ENCODE measurements at places on chromosomes 2 and 18. TPM values are rescaled to one million over a fixed set of nuclear protein-coding genes. Genes with fewer than 3 reads are reported as not detected.

Gene TANK
- 127 TPM for total RNA-seq

Gene FOXD4L1
- total RNA-seq = under 0.01 TPM

Gene IL18RAP
- total RNA-seq = not detected

Gene CCDC141
- total RNA-seq = not detected

Gene CENPO
- 8.0 TPM for total RNA-seq

Gene C2orf72
- total RNA-seq = not detected

Gene CHCHD5
- total RNA-seq = 7.7 TPM

Gene GNAL
- total RNA-seq = 0.59 TPM

Gene SCYGR8
- total RNA-seq = not detected

Gene ARMC9
- total RNA-seq = 221 TPM

GRCh38 chr2:200455958-200456421, 53.9 kb downstream of the KCTD18 start:
- no peak for DNase-seq

GRCh38 chr2:167697194-167697593, 550.2 kb downstream of the STK39 start:
- DNase-seq = no peak

- DNase-seq = no peak
These were observed 93.8 kb downstream of the CMPK2 start for GRCh38 chr2:6771634-6772611.

DNA sequence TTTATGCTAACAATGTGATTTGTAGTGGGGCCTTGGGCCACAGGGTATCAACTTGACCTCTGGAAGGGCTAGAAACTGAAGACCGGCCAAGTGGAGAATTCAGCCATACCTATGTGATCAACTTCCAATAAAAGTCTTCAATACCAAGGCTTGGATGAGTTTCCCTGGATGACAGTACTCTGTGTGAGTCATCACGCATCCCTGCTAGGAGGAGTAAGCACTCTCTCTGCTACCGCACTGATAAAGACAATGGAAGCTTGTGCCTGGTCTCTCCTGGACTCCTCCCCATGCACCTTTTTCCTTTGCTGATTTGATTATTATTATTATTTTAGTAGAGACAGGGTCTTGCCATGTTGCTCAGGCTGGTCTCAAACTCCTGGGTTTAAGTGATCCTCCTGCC, 58.1 kb downstream of the SKA1 start:
- DNase-seq = no peak

DNA sequence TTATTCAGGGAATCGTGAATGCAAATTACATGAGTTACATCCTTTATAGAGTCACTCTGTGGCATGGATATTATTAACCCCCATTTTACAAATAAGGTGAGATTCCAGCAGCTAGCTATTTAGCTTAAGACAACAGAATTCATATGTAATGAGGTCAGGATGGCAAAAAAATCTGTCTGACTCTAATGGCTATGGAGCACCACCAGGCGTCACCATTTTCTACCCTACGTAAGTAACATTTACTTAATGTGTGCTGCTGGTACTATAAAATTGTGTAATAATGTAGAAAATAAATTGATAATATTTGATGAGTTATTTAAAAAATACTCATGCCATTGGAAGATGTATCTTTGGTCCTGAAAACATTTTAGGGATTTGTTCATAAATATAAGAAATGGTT, 2040.1 kb upstream of the LRRTM1 start:
- DNase-seq = no peak

GRCh38 chr2:24824071-24824588, 30.9 kb downstream of the CENPO start:
- DNase-seq = peak; percentile 25

- no peak for DNase-seq
These were observed 632.5 kb downstream of the BCL11A start for GRCh38 chr2:59920961-59921360.

DNA sequence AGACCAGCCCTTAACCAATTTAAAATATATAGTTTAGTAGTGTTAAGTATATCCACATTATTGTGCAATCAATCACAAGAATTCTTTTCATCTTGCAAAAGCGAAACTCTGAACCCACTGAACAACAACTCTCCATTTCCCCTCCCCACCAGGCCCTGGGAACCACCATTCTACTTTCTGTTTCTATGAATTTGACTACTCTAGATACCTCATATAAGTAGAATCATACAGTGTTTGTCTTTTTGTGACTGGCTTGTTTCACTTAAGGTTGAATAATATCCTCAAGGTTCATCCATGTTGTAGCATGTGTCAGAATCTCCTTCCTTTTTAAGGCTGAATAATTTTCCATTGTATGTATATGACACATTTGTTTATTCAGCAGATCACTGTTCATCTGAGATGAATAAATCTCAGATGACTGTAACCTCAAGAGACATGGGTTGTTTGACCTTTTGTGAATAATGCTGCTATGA, 8.1 kb upstream of the SOS1 start:
- DNase-seq = peak; percentile 67

- DNase-seq = no peak
These were observed 185.0 kb downstream of the LTBP1 start for GRCh38 chr2:33131749-33132148.

DNA sequence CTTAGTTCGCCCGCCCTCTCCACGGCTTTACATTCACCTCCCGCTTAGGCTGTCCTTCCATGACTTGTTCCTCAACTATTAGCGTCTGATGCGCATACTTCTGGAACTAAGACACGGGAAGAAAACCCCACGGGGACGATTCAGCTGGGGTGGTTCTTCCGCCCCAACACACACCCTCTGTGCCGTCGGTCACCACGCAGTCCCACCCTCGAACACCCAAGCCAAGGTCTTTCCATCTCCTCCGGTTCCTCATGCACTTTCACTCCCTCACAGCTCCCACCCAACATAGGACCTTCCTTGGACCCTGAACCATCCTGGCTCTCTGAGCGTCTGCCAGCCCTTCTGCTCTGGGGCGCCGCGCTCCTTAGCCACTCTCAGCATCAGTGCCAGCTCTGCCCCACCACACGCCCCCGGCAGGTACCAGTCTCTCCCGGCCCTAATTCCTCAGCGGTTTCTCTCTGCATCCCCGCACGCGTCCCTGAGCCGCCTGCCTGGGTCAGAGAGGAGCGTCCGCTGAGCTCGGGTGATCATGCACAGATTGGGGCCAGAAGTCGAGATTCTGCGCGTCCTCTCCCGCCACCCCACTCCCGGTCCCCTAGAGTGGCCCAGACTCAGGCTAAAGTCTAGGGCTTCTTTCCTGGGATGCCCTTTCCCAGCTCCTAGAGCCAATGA, 522 bp upstream of the SRD5A2 start:
- peak; percentile 58 for DNase-seq

- peak; percentile 87 for DNase-seq
These were observed at the start of gene EMILIN2 for GRCh38 chr18:2846636-2847316. EMILIN2 (plus strand) TSS chr18:2847006; CDS start chr18:2847189, 183 bp downstream.

DNA sequence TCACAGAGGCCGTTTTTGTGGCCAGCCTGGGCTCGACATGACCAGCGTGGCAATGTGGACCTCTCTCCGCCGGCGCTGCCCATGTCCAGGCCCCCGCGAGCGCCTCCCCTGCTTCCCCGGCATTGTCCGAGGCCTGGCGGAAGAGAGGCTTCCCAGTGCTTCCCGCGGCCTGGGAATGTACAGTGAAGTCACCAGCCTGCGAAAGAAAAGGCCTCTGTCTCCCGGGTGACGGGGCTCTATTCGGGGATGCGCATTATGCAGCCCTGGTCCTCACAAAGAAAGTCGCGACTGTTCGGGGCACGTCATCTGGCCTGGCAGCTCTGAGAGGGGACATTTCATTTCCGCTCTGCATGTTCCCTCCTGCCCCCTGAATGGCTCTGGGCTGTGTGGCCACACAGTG, 109.2 kb upstream of the AGAP1 start:
- no peak for DNase-seq

GRCh38 chr2:127106991-127107621, at the start of gene BIN1:
BIN1 (minus strand) TSS chr2:127107154; CDS start chr2:127106943, 211 bp downstream.
- peak; percentile 99 for DNase-seq

DNA sequence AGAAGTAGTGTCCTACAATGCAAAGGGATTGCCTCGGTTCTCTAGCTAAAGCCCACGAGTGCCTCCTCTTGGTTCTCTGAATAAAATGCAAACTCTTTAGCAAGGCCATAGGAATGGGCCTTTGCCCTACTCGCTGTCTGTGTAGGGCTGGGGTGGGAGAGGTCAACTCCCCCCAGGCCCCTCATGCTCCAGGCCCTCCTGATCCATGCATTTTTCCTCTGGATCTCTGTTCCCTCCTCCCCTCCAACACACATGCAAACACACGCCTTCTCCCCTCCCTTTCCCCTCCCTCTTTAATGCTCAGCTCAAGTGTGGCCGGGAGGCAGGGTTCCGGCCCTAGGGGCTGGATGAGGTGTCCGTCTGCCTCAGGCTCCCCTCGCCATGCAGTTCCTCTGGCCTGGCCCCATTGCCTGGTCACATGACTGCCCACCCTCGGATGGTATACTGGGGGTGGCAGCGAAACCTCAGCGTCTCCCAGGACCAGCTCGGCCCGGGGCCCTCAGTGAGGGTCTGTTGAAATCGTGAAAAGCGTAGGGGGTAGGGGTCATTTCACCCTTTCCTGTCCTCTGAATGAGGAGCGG, 14.9 kb upstream of the KLF11 start:
- DNase-seq = peak; percentile 68

- no peak for DNase-seq
These were observed 1.9 kb downstream of the MAP4K3 start for GRCh38 chr2:39435234-39435633.

DNA sequence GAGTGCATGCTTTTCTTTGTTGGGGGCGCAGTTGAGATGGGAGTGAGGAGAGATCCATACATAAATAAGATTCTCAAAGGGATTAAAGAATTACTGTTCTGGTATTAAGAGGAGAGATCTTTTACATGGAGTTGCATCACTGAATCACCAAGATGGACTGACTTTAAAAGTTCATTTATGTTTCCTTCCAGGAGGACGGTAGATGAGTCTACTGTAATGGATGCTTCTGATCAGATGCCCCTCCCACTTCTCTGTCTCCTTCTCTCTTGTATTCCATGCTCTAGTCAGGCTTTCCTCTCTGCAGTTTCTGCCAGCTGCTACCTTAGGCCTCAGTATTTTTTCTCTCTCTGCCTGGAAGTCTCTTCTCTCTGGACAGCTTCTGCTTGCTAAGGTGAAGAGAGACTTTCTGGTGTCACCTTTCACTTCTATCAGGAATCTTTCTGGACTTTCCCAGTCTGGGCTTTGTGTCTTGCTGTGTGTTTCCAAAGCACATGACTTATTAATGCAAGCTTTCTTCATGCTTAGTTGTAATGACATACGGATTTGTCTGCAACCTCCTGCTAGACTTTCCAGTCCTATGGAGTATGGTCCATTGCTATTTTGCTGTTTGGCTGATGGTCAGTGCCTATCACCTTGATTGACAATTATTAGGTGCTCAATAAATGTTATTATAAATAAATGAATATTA, 23.6 kb downstream of the FAM171B start:
- DNase-seq = no peak

DNA sequence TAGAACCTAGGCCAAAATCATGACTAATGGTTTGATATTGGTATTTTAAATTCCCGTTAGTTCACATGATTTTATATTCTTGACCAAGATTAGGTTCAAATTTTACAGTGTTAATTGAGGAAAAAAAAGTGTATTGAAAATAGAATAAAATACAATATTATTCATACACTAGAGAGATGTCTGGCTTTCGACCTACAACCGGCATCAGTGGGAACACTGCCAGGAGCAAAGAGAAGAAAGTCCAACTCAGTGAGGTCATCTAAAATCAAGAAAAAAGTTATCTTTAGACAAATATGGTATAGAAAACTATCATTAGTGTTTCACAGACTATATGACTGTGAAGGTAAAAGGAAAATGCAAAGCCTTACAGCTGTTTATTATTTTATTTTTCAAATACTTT, 81.5 kb downstream of the PIGN start:
- no peak for DNase-seq

DNA sequence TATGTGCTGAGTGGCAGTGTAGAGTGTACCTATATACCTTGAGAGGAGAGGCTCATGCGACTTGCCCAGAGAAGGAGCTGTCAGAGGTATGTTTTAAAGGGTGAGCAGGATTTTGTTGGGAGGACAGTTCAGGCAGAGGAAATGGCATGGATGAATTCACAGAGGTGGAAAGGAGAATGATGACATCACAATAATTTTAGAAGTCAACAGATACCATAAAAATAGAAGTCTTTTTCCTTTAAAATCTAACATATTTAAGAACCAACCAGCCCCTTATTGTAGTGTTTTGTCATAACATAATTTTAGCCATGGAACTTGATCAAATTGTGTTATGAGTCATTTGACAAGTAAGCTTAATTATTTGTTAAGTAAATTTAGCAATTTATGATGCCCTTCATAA, 538.1 kb upstream of the GYPC start:
- no peak for DNase-seq
